ENCODE measurements at places on chromosomes 4 and X. TPM values are rescaled to one million over a fixed set of nuclear protein-coding genes. Genes with fewer than 3 reads are reported as not detected.

CT45A5 gene
- total RNA-seq = not detected

CRMP1 gene
- 0.08 TPM for total RNA-seq

SLC39A8 gene
- 58.0 TPM for total RNA-seq

NUDT10 gene
- total RNA-seq = 1.1 TPM

DCTD gene
- total RNA-seq = 84.0 TPM

MXRA5 gene
- total RNA-seq = 0.90 TPM

FUNDC2 gene
- 59.9 TPM for total RNA-seq

DCAF16 gene
- total RNA-seq = 16.3 TPM

LRIT3 gene
- total RNA-seq = not detected

SLC10A4 gene
- total RNA-seq = not detected

CCKAR gene
- total RNA-seq = not detected

HS3ST1 gene
- total RNA-seq = 3.1 TPM

IL21 gene
- total RNA-seq = not detected

CT45A10 gene
- total RNA-seq = not detected

TBC1D8B gene
- total RNA-seq = 12.1 TPM

NLGN3 gene
- total RNA-seq = 0.08 TPM

MAML3 gene
- total RNA-seq = 1.1 TPM

ELMOD2 gene
- total RNA-seq = 6.1 TPM

ZFX gene
- total RNA-seq = 25.9 TPM

APOOL gene
- total RNA-seq = 3.7 TPM

SATL1 gene
- not detected for total RNA-seq

RS1 gene
- total RNA-seq = not detected

NMU gene
- not detected for total RNA-seq

GPM6B gene
- 0.38 TPM for total RNA-seq

HTRA3 gene
- total RNA-seq = 6.8 TPM

ANXA3 gene
- total RNA-seq = 8.8 TPM

CXorf51A gene
- total RNA-seq = not detected

HTN1 gene
- not detected for total RNA-seq

TMEM255A gene
- total RNA-seq = not detected

USO1 gene
- 99.5 TPM for total RNA-seq

NOX1 gene
- not detected for total RNA-seq

C4orf36 gene
- total RNA-seq = 2.8 TPM

RTL3 gene
- total RNA-seq = not detected

AKAP14 gene
- total RNA-seq = not detected

SYP gene
- total RNA-seq = 0.08 TPM

ARHGEF9 gene
- total RNA-seq = 13.6 TPM

IL3RA gene
- total RNA-seq = not detected

EFHC2 gene
- total RNA-seq = 0.08 TPM

PLXNA3 gene
- 17.3 TPM for total RNA-seq
